Subcutaneous preadipocyte (primary cell): ENCODE measurements at places on chromosomes 11 and 22. TPM values are rescaled to one million over a fixed set of nuclear protein-coding genes. Genes with fewer than 3 reads are reported as not detected.

Gene DEPDC7
- 2.6 and 3.3 TPM in 2 replicates for total RNA-seq

Gene TECTA
- 0.20 and 0.73 TPM in 2 replicates for total RNA-seq

Gene VWCE
- 3.1 and 8.1 TPM in 2 replicates for total RNA-seq

Gene MAPK8IP1
- 7.3 and 7.4 TPM in 2 replicates for total RNA-seq

Gene C11orf98
- 24.8 and 29.4 TPM in 2 replicates for total RNA-seq

Gene SLC43A1
- 24.6 and 27.4 TPM in 2 replicates for total RNA-seq

Gene PATL1
- total RNA-seq: 9.2 and 11.9 TPM in 2 replicates

Gene CBX7
- total RNA-seq: 2.6 and 3.7 TPM in 2 replicates

Gene ACER3
- total RNA-seq: 8.5 and 12.1 TPM in 2 replicates

Gene SERPING1
- 6.5 and 48.9 TPM in 2 replicates for total RNA-seq

Gene GUCD1
- 168 and 194 TPM in 2 replicates for total RNA-seq

Gene MS4A6E
- total RNA-seq: not detected in 2 replicates

Gene NAALADL1
- total RNA-seq: 10.8 and 14.3 TPM in 2 replicates

Gene OR52N4
- total RNA-seq: not detected in 2 replicates

Gene NRGN
- total RNA-seq: 1.4 TPM in 1 of 2 replicates, not detected in the other

Gene APLNR
- total RNA-seq: not detected in 2 replicates

Gene JAML
- not detected in 2 replicates for total RNA-seq

Gene HBE1
- total RNA-seq: not detected in 2 replicates

Gene CD3G
- not detected in 2 replicates for total RNA-seq

Gene TRIM3
- total RNA-seq: 16.9 and 26.0 TPM in 2 replicates

Gene DKK3
- total RNA-seq: 11.1 and 14.7 TPM in 2 replicates

Gene ACRV1
- not detected in 2 replicates for total RNA-seq

Gene MMP11
- total RNA-seq: 2.9 and 3.3 TPM in 2 replicates

Gene RBFOX2
- total RNA-seq: 126 and 156 TPM in 2 replicates

Gene CRELD2
- total RNA-seq: 46.7 and 52.2 TPM in 2 replicates

Gene CCDC88B
- total RNA-seq: 0.20 and 1.8 TPM in 2 replicates

Gene GDPD4
- total RNA-seq: not detected in 2 replicates

Gene SPDYC
- not detected in 2 replicates for total RNA-seq

Gene RBM4B
- 14.0 and 17.0 TPM in 2 replicates for total RNA-seq

Gene HBD
- not detected in 2 replicates for total RNA-seq

Gene TIGD3
- total RNA-seq: under 0.01 TPM in 2 replicates

Gene MOGAT2
- total RNA-seq: not detected in 2 replicates

Gene OR5A1
- not detected in 2 replicates for total RNA-seq

Gene KCNE3
- total RNA-seq: 0.37 TPM in 1 of 2 replicates, not detected in the other

Gene ISX
- not detected in 2 replicates for total RNA-seq

Gene EFCAB6
- total RNA-seq: 1.6 and 2.6 TPM in 2 replicates

Gene ROBO4
- total RNA-seq: 7.7 and 26.6 TPM in 2 replicates

Gene C1QTNF4
- under 0.01 and 0.20 TPM in 2 replicates for total RNA-seq

Gene CTSW
- under 0.01 TPM in 1 of 2 replicates, not detected in the other for total RNA-seq

Gene NLRP14
- under 0.01 and 0.20 TPM in 2 replicates for total RNA-seq

Gene OR8D4
- 0.37 TPM in 1 of 2 replicates, not detected in the other for total RNA-seq

Gene FGF19
- not detected in 2 replicates for total RNA-seq

Gene KDELR3
- total RNA-seq: 88.6 and 89.1 TPM in 2 replicates
